ENCODE measurements at places on chromosomes 6 and 20.

GRCh38 chr6:160110586-160111123 is 11.0 kb upstream of the SLC22A1 start:
- DNase-seq: no peak

DNA sequence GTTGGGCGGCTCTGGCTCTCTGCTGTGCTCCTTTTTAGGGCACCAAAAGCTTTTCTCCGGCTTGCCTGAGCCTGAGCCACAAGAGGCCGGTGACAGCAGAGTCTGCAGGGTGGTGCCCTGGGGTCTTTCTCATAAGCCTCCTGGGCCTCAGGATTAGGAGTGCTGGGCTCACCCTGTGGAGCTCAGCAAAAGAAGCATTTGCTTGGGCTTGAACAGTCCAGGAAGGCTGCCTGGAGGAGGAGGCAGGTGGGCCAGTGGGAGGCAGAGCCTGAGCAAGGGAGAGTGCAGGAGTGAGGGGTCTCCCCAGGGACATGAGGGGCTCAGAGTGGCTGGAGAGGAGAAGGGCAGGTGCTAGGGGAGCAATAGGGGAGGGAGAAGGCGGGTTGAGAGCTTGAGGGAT is 32.9 kb upstream of the MRGBP start:
- DNase-seq: no peak

DNA sequence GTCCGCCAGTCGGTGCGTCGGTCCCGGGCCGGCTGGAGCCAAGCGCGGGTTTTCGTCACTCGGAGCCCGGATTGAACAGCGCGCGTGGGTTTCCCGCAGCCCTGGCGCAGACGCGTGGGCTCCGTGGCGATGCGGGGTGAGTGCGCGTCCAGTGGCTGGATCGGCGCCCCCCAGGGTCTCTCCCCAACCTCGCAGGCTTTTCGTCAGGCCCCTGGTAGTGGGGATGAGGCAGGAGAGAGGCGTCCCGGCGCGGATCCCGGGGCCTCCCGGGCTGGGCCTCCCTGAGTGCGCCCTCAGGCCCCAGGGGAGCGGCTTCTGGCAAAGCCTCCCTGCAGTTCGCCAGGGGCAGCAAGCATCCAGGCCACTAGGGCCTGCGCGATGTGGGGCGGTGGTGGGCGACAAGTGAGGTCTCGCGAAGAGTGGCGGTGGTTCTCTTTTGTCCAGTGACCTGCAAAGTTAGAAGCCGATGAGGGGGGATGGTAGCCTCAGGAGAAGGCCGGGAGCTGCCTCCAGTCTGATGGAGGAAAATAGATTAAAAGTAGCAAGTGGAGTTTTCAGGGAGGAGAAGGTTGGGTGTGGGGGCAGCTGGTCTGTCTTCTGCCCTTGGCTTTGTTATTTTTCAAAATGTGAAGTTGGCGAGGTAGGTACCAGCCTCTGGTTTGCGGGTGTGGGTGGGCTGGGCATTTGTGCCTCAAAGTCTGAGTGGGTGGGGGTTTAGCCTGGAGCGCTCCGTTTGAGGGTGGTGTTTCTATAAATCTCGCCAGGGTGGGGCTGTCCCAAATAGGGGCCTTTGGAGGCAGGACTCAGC is 1.6 kb downstream of the TOX2 start:
- peak; percentile 35 for DNase-seq

DNA sequence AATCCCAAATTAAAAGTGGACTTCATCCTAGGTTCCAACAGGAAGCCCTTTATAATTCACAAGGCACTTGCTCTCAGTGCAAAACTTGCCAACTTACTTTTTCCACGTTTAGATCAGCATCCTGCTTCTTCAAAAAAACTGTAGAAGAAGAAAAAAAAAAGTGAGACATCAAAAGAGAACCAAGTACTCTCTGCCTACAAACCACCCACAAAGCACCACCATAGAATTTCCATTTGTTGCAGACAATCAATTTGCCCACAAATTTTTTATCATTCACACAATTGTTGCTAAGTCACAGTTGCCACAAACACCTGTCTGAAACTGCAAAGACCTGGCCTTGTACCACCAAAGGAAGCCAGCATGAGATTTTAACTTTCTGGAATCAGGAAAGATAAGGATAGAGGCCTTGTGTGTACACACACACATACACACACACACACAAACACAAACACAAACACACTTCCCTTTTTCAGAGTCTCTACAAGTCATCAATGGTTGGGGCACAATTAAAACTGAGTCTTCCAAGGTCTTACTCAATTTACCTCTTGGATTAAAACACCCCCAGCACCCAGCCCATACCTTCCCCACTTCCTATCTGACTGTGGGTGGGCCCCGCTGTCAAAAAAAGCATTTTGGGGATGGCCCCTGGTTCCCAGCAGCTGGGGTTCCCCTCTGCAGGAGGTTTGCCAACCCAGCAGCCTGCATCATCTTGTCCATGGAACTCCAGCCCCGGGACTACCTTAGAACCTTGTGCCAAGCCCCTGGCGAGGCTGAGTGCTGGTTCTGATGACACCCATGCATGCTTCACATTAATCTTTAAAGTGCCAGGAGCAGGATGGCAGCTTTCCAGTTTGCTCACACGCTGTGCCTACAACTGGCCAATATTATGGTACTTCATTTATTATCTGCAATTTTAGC is 26.5 kb downstream of the FYN start:
- DNase-seq: no peak

DNA sequence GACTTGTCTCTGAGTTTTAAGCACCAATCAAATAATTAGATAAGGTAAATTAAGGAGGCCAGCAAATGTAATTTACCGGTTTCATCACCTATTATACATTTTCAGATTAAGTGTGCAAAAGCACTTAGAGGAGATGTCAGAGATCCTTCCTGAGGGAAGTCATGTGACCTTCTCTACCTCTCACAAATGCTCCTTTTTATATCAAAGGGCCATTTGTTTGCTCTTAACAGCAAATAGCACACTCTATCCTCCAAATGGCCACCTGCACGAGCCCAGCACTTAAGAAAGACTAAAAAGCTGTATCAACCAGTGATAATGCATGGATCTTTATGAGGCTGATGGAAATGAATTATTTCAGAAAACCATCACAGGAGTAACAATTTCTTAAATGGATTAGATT is 149.4 kb downstream of the ELOVL4 start:
- no peak for DNase-seq

- no peak for DNase-seq
Observed at GRCh38 chr6:104500265-104500664, 359.5 kb downstream of the HACE1 start.

DNA sequence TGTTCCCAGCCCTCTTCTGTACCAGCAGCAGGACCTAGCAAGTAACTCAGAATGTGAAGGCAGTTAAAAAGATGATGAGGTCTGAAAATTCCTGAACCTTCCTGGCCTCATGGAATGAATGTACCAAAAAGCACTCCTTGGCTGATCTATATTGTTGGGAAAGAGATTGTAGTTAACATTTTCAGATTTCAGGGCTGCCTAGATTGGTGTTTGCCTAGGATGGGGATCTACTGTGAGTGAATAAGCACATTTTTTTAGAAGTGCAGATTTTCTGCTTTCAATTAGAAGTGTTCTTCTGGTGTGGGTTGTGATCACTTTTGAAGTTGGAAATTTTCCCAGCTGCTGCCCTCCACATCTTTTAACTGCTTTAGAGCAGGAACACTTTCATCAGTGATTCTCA is 6.2 kb downstream of the MYLIP start:
- peak; percentile 56 for DNase-seq

- peak; percentile 81 for DNase-seq
Observed at GRCh38 chr6:22737331-22737730, 168.0 kb downstream of the HDGFL1 start.

DNA sequence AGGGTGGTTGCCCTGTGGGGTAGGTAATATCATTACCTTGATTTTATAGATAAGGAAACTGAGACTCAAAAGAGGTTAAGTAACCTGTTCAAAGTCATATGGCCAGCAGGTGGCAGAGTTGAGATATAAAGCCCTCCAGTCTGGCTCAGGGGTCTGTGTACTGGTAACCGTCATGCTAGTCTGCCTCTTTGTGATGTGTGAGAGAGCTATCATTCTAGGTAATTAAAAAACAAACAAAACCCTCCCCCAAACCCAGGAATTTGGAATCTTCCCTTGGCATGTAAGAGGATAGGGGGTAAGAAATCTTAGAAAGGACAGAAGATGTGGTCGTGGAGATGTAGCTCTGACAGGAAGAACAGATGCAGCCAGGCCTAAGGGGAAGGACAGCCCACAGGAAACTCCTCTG is 206.0 kb downstream of the CDC5L start:
- peak; percentile 79 for DNase-seq

- no peak for DNase-seq
Observed at GRCh38 chr6:133816171-133816570, 72.7 kb upstream of the TCF21 start.

DNA sequence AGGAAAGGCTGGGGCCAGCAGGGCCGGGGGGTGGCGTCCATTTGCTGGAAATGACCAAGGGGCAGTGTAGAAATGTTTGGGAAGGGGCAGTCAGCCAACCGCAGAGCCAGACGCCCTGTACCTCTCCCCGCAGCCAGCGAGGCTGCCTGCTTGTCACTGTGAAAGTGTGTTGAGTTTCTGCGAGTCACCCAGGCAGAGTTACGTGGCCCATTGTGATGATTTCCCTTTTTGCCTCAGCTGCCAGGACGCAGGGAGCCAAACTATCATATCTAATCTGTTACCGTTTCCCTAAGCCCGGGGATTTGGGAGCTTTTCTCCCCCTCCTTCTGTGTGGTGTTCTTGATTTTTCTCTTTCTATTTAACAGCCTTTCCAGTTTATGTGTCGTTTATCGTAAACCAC is 67.9 kb upstream of the STX16 start:
- DNase-seq: no peak

DNA sequence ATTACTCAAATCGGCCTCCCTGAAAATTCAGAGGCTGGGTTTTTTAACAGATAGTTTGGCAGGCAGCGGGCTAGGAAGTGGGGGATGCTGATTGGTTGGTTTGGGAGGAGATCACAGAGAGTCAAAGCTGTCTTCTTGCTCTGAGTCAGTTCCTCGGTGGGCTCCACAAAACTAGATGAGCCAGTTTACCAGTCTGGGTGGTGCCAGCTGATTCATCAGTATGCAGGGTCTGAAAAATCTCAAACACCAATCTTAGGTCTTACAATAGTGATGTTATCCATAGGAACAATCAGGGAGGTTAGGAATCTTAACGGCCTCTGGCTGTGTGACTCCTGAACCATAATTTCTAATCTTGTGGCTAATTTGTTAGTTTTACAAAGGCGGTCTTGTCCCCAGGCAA is 190.7 kb downstream of the C6orf118 start:
- DNase-seq: no peak

GRCh38 chr20:20036756-20037155 is 15.5 kb downstream of the CRNKL1 start:
- DNase-seq: no peak

GRCh38 chr6:148550569-148550968 is 196.3 kb upstream of the UST start:
- no peak for DNase-seq

DNA sequence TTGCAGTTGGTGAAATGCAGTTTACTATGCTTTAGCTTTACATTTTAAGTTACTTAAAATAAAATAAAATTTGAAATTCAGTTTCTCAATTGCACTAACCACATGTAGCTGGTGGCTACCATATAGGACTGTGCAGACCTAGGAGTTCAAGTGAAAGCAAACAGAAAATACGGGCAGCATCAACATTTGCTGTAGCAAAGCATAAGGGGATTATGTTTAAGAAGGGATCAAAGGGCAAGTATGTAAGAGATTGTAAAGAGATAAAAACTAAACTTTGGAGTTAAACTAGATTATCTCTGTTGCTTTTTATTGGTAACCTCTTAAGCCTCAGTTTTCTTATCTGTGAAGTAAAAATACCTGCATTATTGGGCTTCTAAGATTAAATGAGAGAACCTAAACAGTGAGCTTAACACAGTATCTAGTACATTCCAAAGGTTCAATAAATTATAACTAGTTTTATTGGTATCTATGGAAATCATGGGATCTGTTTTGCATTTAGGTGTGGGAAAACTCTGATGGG is 81.2 kb downstream of the SPTLC3 start:
- DNase-seq: no peak

DNA sequence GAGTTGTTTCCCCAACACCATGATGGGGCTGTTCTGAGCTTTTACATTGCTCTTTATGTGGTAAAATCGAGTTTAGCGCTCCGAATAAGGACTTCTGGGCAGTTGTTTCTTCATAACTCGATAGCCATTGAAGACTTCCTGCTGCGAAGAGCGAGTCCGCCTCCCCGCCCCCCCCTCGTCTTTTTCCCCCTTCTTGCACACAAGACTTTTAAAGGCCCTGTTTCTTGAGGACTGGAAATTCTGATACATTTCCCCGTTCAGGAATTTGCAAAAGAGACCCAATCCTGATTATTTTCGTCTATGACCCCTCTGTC is 1.5 kb upstream of the CITED2 start:
- no peak for DNase-seq

DNA sequence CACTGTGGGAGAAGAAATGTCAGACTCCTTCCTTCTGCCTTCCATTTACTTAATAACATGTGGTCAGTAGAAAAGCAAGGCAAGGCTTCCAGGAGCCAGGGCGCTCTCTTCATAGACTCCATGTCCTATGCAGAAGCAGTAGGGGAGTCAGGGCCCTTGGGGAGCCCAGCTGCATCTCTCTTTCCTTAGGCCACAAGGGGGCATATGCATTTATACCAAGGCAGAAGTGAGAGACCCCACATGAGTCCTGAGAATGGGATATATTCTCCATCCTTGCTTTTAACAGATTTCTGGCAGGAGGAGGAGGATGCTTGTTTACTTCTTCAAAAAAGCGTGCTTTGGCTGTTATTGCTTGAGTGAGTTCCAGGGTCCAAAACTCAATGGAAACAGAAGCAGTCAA is 198.5 kb downstream of the HIVEP2 start:
- DNase-seq: peak; percentile 33

- no peak for DNase-seq
Observed at GRCh38 chr6:71130277-71130676, 158.3 kb upstream of the OGFRL1 start.

DNA sequence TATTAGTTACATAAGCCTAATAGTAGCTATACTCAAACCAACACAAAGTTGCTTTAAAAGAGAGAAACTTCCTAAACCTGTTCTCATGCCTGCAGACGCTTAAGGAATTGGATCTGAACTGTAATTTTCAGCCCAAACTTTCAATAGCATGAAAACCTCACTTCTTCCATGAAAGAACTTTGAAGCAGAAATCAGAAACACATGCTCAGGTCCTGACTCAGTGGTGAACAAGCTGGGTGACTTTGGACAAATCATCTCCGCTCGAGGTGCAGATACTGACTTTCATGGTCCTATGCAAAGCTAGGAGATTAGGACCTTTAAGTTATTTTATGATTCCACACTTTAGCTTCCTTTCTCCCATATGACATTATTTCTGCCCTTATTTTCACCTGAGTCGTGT is 36.5 kb downstream of the NOX3 start:
- peak; percentile 41 for DNase-seq

DNA sequence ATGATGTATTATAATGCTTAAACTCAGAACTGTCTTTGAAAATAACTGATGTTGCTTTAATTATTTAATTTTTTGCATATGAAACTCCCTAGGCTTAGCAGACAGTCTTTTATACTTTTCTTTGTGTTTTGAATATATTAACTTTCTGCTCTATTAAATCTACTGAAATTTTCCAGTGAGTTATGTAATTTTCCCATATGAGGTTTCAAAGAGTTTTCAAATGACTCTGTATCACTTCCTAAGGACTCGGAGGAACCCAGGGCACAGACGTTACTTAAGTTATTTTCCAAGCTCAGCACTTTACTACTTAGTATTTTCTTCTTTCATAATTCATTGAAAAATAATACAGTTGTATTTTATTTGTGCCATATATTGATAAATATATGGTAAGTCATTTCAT is 122.6 kb downstream of the HS3ST5 start:
- DNase-seq: no peak

All from fibroblast of skin of scalp (primary cell).